ENCODE measurements at places on chromosomes 7 and 10.

GRCh38 chr7:41942468-41943093 lies 239.7 kb upstream of the INHBA start:
- DNase-seq = no peak

- no peak for DNase-seq
Observed at GRCh38 chr7:151010307-151011096, 13.8 kb downstream of the ATG9B start.

GRCh38 chr10:70576803-70577517 lies 25.6 kb downstream of the PRF1 start:
- DNase-seq = peak; percentile 32

GRCh38 chr10:24455447-24455846 lies 246.5 kb downstream of the KIAA1217 start:
- DNase-seq = no peak

DNA sequence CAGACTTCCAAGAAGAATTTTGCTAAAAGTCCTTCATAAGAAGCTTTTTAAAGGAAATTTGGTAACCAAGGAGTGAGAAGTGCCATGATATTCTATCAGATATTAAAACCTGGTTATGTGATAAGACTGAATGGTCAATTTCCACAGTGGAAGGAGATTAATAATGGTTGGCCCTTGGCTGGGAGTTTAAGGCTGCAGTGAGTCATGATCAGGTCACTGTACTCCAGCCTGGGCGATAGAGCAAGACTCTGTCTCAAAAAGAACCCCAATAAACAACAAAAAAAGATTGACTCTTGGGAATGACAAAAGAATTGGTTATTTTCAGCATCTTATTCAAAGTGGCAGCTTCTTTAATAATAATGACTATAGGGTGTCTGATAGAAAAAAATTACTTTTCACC lies 37.2 kb downstream of the EXOC4 start:
- no peak for DNase-seq

GRCh38 chr7:87635921-87636320 lies 7.7 kb downstream of the RUNDC3B start:
- DNase-seq = no peak

- no peak for DNase-seq
Observed at GRCh38 chr10:81963606-81964005, 88.6 kb downstream of the NRG3 start.

- DNase-seq = peak; percentile 89
Observed at GRCh38 chr10:123327450-123327849, 173.2 kb downstream of the BUB3 start.

GRCh38 chr10:79995979-79996634 lies 47.2 kb upstream of the SFTPD start:
- no peak for DNase-seq

GRCh38 chr10:78346721-78347120 lies 313.1 kb downstream of the RPS24 start:
- no peak for DNase-seq

GRCh38 chr10:84329196-84329611 lies 815 bp downstream of the CCSER2 start:
- DNase-seq = peak; percentile 64

DNA sequence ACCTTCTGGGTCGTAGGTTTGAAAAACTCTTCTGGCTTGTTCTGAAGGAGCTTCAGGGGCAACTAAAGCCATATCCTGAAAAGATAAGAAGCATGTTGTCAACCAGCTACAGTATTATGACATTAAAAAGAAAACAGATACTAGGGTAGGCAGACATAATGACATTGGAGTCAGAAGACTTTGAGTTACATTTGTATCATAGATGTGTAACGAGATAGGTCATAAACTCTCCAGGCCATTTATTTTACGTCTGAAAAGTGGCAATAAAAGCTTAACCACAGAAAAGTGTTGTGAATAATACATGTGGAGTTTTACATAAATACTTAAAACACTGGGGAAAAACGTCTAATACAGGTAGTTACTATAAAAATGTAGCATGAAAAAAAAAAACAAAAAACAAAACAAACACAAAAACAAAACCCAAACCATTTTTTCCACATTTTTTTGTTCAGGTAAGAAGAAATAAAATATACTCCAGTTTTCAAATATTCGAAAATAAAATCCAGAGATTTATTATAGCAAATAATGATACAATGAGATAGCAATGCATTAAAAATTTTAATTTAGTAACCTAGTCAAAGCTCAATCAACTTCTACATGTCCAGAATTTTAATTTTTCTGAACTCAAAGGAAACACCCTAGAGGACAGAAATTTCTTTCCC lies 64.1 kb downstream of the MINDY3 start:
- no peak for DNase-seq

- DNase-seq = no peak
Observed at GRCh38 chr7:711093-711921, 15.2 kb upstream of the DNAAF5 start.

GRCh38 chr10:69068549-69068948 lies 19.4 kb upstream of the SRGN start:
- DNase-seq = no peak

DNA sequence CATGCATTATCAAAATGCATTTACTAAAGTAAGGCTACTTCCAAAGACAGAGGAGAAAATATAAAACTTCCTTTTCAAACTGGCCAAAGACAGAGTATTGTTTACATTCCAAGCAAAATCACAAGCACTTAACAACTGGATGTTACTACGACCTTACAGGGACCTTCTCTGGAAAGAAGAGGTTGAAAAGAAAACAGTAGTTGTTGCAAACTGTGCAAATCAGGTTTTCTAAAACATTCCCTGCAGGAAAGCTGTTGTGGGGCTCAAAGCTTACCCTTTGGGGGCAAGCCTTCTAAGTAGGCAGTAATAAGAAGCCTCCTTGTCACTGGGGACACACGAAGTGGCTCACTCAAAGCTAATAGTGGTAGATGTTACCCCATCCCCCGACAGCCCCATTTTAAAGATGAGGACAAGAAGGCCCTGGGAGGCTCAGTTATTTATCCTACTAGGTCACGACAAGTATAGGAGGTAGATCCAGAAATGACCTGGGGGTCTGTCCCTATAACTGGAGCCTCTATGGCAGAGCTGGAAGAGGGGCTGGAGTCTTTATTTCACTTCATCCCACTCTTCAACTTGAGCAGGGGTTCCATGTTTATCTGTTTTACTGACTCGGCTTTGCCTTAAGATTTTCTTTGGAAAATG lies 46.6 kb downstream of the ATXN7L1 start:
- no peak for DNase-seq

- DNase-seq = no peak
Observed at GRCh38 chr10:19658131-19658530, 158.1 kb upstream of the PLXDC2 start.

DNA sequence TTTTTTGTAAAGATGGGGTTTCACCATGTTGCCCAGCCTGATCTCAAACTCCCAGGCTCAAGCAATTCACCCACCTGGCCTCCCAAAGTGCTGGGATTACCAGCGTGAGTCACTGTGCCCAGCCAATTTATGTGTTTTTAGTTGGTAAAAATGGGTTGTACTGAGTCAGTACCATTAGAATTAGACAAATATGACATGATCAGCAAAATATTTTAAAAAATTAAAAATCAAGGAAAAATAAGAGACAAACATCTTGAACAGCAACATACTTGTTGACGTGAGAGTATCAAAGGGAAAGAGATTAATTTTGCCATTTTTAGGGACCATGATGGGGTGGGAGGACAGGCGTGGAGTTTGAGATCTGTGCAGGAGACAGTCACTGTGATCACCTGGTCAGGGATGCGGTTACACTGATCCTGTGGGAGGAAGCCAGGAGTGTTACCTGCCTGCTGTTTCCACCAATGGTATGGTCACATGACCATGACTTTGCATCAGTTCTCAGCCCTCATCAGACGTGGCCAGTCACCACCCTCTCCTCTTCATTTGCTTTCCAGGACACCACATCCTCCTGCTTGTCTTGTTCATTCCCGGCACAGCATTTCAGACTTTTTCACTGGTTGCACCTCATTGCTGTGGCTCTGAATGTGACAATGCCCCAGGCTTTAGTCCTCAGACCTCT lies 29.2 kb upstream of the ENO4 start:
- no peak for DNase-seq

DNA sequence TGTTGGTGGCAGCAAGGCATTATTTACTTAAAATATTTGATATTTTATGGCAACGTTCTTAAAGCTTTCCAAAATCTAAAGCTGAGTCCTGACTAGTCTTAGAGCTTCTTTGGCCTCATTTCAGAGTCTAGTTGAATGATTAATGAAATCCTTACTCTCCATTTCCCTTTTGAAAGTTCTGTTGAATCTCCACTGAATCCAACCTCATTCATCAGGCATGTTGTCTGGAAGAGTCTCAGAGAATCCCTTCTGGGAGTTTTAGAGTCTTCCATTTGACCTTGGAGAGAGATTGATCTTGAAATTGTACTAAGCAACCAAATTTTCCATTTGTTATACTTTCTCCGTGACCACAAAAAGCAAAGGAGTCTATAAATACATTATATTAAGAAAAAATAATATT lies 198.5 kb upstream of the TMEM196 start:
- DNase-seq = no peak

- no peak for DNase-seq
Observed at GRCh38 chr10:63585041-63585440, 63.8 kb downstream of the REEP3 start.

- no peak for DNase-seq
Observed at GRCh38 chr7:89123871-89124270, 328.3 kb upstream of the TEX47 start.

DNA sequence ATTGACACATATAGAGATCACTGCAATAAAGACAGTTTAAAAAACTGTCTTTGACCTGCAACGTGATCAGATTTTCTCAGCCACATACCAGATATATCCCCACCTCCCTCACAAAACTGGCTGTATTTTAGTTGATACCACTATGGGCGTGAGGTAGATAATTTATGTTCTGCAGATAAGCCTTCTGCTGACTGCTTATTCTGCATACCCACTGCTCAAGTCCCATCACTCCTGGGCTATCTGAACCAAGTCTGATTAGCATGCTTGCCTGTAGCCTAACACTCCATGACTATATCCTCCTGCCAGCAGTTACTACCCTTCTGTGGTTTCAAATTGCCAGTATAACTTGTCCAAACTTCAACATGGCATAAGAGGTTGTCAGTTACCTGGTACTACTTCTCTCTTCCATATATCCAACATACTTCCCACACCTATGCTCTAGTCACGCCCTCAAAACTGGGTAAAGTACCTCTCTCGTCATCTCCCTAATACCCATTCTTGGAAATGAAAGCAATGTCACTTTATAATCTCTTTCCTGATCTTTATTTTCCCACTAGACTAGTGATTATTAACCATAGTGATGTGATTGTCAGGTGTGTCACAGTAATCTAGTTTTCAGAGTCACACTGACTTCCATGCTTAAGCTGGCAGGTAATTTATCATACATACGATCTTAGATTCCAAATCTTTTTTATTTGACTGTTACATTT lies 70.7 kb downstream of the MALSU1 start:
- no peak for DNase-seq

DNA sequence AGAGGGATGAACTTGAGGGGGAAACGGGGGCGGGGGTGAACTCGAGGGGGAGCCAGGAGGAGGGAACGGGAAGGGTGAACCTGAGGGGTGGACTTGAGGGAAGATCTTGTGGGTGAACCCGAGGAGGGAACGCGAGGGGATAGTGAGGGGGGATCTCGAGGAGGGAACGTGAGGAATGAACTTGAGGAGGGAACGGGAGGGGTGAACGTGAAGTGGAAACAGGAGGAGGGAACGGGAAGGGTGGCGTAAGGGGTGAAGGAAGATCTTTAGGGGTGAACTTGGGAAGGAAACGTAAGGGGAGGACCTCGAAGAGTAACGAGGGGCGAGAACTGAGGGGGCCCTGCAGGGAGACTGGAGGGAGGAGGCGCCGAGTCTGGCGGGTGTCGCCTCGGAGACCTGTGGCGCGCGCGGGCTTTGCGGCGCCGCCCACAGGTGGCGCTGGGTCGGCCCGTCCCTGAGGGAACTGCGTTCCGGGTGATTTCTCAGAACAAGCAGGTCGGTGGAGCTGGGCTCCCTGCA lies 651 bp downstream of the MYO3A start:
- peak; percentile 3 for DNase-seq

- DNase-seq = no peak
Observed at GRCh38 chr7:22610951-22611757, 111.2 kb upstream of the STEAP1B start.

DNA sequence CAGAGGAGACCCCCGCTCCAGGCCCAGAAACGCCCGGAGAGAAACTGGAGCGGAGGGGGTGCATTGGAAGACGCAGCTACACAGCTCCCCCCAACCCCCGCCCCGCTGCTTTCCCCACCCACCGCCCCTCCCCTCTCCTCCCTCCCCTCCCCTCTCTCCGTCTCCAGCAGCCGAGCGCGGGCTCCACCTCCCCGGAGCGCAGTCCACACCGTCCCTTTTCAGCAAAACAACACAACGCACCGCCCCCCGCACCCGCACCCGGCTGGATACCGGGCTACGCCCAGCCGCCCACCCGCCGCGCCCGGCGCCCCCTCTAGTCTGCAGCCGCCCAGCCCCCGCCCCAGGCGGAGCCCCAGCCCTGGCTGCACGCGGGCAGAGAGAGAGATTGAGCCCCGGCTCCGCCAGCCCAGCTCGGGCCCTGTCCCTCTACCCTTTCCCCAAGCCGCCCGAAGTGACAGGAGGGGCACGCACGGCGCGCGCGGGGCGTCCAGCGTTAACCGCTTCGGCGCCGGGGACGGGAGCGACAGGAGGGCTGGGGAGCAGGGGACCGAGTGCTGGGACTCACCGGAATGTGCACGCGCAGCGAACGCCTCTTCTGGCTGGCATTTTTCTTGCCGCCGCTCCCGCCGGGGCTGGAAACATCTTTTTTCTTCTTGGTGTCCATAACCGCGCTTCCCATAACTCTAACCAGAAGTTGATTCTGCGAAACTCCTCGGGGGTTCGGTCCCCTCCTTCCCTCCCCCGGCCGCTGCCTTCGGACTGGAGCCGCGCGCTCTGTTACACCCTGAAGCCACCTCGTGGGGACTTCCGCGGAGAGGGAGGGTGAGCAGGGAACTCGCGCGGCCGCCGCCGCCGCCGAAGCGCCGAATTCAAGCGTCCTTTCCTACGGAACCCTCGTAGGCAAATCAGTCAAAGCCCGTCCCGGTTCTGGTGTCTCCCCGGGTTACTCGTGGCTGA lies 695 bp downstream of the PRKAG2 start:
- DNase-seq = peak; percentile 51

DNA sequence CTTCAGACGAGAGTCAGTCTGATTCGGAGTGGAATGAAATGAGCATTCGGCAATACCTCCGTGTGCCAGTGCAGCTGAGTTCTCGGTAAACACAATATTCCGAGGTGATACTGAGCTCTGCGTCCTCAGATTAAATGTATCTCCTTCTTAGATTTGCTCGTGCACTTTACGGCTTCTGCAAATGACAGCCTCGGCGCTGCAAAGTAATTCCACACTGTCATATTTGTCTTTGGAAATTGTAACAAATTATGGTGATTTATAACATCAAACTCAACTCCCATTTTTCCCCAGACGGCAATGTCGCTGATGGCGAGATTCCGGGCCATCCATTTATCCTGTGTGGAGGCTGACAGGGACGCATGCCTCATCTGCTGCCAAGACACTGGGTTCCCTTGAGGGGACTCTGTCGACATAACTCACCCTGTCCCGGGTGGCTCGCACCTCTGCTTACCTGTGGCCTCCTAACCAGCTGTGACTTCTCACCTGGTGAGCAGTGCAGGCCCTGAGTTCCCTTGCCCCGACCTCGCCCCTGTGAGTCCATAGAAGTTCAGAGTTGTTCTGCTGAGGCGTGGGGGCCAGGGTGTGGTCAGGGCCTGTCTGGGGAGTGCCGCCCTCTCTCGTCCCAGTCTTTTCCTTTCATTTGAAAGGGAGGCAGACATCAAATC lies 201.9 kb downstream of the ADARB2 start:
- no peak for DNase-seq

- DNase-seq = no peak
Observed at GRCh38 chr10:124296813-124297788, 121.6 kb downstream of the OAT start.

All from GM12865 (cell line).